ENCODE measurements at places on chromosomes 4 and X.

- DNase-seq, result no peak
Observed at GRCh38 chr4:42655921-42656678, 805 bp downstream of the ATP8A1 start.

DNA sequence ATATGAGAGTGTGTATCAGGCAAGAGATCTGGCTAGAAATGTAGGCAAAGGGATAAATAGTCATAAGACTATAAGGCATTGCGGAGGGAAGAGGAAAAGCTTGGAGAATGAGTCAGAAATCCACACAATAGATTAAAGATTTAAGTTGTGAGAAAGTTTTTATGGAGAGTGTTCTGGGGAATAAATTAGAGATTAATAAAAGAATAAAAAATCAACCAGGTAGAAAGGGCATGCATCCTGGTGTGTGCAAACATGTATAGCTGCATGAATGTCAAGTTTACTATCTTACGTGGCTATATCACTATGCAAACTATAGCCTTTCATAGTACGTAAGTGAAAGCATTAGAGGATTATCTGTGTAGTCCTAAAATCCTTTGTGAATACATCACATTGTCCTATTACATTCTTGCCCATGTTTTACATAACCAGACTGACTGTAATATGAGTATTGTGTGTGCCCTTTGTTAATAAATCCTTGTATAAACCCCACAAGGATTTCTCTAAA is 36.9 kb downstream of the SNCA start:
- no peak for DNase-seq

DNA sequence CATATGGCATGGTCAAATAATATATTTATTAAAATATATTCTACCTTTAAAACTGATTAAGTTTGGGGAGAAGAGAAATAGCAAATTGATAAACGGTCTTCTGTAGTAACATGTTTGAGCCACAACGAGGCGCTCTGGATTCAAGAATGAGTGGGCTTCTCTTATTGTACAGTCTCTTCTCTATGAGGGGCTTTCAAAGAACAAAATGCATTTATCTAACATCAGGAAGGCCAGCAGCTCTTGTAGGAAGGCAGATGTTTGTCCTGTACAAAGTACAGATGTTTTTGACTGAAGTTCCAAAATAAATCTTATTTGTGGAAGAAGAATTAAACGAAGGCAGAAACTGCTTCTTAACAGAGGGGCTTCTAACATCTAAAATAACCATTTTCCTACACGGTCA is 153.6 kb downstream of the RASL11B start:
- no peak for DNase-seq

DNA sequence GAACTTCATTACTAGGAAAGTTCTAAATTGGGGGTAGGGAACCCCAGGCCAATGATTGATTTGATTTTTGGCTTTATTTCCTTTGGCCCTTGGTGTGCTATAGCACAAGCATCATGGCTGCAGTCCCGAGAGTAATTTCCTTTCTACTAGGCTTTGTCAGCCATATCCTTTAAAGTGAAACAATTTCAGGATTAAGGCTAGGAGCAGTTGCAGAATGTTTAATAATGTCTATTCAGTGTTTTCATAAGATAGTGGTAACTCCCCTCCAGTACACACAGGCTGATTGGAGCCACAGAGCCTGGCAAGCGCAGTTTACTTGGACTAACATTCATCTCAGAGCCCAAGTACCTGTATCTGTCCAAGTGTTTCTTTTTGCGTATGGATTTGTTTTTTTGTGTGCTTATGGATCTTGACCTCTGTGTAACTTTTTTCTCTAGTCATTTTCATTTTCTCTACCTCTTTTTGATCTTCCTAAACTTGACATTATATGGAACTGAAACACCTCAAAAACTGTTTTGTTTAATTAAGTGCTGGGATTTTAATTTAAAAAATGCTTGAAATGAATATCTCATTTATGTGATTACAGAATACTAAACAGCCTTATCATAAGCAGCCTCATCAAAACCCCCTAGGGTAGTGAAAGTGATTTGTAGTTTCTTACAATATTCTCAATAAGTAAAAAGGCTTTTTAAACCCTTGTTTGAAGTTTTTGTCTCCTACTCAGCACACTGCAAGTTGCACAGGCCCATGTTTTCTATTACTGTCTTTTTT is 7.5 kb downstream of the STIM2 start:
- DNase-seq, result no peak

DNA sequence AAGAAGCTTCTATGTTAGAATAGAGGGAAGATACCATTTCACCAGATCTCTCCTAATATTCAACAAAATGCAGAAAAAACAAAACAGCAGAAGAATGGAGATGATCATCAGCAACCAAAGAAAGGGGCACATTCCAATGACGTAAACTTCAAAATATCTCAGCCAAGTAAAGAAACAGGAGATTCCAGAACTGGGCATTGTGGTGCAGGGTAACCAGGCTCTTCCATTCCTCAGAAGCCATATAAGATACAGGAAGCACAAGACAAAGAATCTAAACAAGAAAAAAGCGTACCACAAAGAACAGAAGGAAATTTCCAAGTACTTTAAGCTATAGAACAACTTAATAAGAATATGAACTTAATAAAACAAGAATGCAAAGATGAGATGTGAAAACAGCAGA is 6.9 kb upstream of the ARMCX4 start:
- no peak for DNase-seq

- no peak for DNase-seq
Observed at GRCh38 chrX:72100051-72100755, 31.5 kb downstream of the RTL5 start.

- no peak for DNase-seq
Observed at GRCh38 chr4:11328401-11328800, 100.3 kb downstream of the HS3ST1 start.

GRCh38 chr4:107129076-107129475 is 93.0 kb upstream of the DKK2 start:
- no peak for DNase-seq

DNA sequence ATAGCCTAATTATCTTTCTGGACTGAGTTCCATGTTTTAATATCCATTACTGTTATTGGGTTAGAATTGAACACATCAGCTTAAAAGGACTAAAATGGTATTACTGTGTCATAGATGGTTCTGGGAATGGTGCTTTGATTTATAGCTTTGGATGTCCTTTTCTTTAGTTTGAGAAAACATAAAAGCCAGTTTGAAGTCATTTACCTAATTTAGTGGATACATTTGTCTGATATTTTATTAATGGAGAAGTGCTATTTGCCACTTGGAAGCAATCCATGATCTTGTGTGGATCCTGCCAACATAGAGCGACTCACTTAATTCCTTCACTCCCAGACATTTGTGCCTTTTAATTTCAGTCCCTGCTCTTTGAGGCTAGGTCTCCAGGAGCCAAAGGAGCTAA is 212.4 kb upstream of the PACRGL start:
- DNase-seq, result no peak

DNA sequence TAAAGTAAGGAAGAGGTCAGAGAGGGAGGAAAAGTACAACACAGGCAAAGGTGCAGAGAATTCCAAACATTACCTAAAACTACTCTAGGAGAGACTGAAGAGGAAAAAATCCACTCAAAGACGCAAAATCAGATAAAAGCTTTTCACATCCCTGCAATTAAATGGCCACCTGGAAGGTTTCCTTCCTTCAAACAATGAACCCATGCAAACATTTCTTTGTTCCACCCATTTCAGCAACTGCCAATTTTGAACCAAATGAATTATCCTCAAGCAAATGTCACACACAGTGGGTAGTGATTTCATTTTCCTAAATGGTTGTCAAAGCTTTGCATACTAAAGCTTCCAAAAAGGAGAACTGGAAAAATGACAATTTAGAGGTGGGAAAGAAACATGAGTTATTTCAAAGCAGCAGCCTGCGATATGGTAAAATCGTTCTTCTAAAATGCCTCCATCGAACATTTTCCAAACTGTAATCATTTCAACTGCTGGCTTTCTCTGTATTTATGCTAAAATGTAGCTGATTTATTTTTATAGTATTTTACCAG is 45.0 kb downstream of the APBB2 start:
- no peak for DNase-seq

DNA sequence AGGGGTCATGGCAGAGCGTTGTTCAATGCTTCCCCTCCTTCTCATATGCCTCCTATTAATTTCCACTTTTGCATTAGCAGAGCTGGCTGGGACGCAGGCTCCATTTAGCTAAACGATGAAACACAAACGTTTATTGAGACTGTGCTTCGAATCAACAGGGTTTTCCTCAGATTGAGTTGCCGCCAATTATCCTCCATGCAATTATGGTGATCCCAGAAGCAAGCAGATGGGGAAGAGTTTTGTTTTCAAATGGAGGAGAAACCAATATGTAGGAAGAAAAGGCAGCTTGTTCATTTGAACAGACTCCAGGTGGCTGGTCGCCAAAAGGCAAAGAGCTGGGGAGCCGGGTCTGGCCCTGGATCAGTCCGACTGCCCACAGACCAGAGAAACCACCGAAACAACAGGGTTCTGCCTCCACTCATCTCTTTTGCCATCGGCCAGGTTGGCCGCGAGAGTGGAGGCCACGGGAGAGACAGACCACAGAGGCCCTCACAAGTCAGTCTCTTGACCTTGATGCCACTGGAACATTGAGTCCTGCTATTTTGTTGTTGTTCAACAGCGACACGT is 184.8 kb downstream of the GBA3 start:
- DNase-seq, result no peak

GRCh38 chr4:176653401-176654220 is 139.1 kb downstream of the VEGFC start:
- DNase-seq, result no peak

DNA sequence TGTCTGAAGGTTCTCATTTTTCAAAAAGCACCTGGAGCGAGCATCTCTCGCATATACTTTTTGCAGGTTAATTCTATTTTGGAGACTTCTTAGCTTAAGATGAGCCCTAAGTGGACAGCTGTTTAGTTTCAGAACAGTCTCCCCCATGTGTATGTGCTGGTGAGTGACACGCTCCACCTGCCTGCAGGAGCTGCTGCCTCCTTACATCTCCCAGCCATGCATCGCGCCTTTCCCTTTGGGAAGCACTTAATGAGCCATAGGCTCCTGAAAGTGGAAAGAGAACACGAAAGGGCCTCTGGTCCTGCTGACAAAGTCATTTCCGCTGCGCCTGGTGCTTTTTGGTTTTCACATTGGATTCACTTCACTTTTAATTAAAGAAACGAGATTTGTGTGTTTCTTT is 56.1 kb downstream of the TRIML2 start:
- DNase-seq, result no peak

- no peak for DNase-seq
Observed at GRCh38 chr4:48556268-48556667, 66.2 kb downstream of the ZAR1 start.

- DNase-seq, result no peak
Observed at GRCh38 chr4:188414441-188414840, 275.2 kb downstream of the TRIML1 start.

DNA sequence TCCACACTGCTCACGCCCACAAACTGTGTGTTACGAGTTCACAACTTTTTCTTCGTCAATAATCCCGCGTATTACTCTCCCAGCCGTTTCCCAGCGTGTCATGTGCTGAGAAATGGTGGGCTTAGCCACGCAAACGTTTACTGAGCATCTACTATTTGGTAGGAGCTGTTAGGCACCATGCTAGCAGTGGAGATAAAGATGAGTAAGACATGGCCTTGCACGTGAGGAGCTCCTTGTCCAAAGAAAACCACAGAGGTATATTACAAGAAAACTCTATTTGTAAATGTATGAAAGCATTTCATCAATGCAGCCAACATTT is 821 bp upstream of the TMEM128 start:
- no peak for DNase-seq

DNA sequence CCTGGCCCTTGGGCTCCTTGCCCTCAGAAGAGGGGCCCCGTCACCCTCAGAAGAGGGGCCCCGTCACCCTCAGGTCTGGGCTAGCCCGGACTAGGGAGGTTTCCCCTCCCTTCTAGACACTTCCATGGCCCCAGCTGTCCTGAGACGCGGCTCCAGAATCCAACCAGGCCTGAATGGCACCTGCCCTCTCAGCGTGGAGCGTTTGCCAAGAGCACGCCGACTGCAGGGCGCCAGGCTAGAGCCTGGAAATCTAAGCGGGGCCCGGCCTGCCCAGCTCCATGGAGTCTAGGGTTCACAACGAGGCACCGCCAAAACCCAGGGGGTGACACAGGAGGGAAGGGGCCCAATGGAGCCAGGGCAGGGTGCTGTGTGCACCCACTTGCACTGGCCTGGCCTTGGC is 7.8 kb upstream of the ATP2B3 start:
- no peak for DNase-seq

Measured in BJ (cell line).